ENCODE measurements at places on chromosomes 4 and X.
A peak's percentile ranks its signal among the peaks of the same experiment; 100 is the strongest.

DNA sequence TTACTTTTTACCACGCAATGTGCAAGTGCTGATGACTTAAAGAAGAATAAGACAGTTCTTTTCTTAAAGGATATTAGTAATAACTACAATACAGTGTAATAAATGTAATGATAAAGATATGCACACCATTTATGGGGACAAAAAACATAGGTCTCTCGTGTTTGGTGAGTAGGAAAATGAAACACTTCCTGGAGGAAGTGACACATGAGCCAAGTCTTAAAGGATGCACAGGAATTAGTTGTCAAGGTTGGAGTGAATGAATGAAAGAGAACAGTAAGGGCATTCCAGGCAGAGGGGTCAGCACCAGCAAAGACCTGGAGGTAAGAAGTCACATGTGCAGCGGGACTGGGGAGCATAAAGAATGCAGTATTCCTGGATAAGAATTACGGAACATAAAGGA is 112.7 kb downstream of the SH3RF1 start:
- peaks cover 2% of the 10 kb centered on the region for H3K4me1 ChIP-seq
- H3K36me3 ChIP-seq, result no peaks in the 10 kb centered on the region
- H3K4me3 ChIP-seq, result no peak overlapping the region
- DNase-seq, result no peak
- no peak overlapping the region for H3K27ac ChIP-seq

- DNase-seq, result no peak
- no peaks in the 10 kb centered on the region for H3K27me3 ChIP-seq
- no peaks in the 10 kb centered on the region for H3K36me3 ChIP-seq
Observed at GRCh38 chrX:45758319-45758718, 557.6 kb upstream of the DIPK2B start.

DNA sequence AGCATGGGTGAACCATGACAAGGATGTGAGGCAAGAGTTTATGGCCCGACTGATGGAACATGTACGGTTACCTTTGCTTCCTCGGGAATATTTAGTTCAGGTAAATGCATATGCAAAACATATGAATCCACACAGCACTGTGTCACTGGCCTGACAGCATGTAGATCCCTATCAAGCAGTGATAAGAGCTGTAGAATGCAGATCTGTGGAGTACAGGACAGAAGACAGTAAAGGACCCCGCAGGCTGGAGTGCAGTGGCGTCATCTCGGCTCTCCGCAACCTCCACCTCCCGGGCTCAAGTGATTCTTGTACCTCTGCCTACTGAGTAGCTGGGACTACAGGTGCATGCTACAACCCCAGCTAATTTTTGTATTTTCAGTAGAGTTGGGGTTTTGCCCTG is 29.8 kb upstream of the MSMO1 start:
- H3K27ac ChIP-seq, result no peak overlapping the region
- H3K27me3 ChIP-seq, result no peaks in the 10 kb centered on the region
- no peak for DNase-seq
- no peaks in the 10 kb centered on the region for H3K36me3 ChIP-seq

DNA sequence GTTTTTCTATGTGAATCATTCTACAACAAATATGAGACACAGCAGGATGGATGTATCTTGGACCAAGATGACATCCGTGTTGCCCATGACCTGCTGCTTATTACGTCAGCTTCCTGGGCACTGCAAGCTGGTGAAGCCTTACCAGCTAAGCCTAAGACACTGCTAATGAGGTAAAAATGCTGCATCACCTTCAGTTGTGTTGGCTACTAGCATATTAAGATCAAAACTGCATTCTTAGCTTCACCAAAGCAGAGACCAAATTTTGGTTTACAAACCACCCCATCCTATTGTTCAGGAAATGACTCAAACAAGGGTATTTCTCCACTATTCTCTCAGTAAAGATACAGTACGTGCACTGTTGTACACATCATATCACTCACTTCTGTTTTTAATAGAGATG is 50.3 kb downstream of the MAML3 start:
- no peak overlapping the region for H3K4me3 ChIP-seq
- H3K4me1 ChIP-seq, result peaks cover 2% of the 10 kb centered on the region
- H3K27me3 ChIP-seq, result no peaks in the 10 kb centered on the region

GRCh38 chr4:87042986-87043820 is 108.4 kb downstream of the AFF1 start:
- no peak overlapping the region for H3K27ac ChIP-seq
- H3K36me3 ChIP-seq, result no peaks in the 10 kb centered on the region
- no peak for DNase-seq

- H3K27ac ChIP-seq, result peak overlapping the region; percentile 58
- H3K4me3 ChIP-seq, result peak overlapping the region; percentile 89
- peaks cover 4% of the 10 kb centered on the region for H3K4me1 ChIP-seq
Observed at GRCh38 chr4:158769175-158769921, 522 bp downstream of the FNIP2 start.

GRCh38 chrX:86946569-86946968 is 571.0 kb upstream of the KLHL4 start:
- no peak overlapping the region for H3K27ac ChIP-seq
- no peaks in the 10 kb centered on the region for H3K4me1 ChIP-seq
- no peaks in the 10 kb centered on the region for H3K36me3 ChIP-seq
- no peak overlapping the region for H3K4me3 ChIP-seq
- no peaks in the 10 kb centered on the region for H3K27me3 ChIP-seq

GRCh38 chrX:34873500-34874225 is 68.9 kb upstream of the FAM47B start:
- no peak for DNase-seq
- no peak overlapping the region for H3K4me3 ChIP-seq
- H3K4me1 ChIP-seq, result no peaks in the 10 kb centered on the region
- H3K27me3 ChIP-seq, result no peaks in the 10 kb centered on the region
- H3K27ac ChIP-seq, result no peak overlapping the region
- no peaks in the 10 kb centered on the region for H3K36me3 ChIP-seq

DNA sequence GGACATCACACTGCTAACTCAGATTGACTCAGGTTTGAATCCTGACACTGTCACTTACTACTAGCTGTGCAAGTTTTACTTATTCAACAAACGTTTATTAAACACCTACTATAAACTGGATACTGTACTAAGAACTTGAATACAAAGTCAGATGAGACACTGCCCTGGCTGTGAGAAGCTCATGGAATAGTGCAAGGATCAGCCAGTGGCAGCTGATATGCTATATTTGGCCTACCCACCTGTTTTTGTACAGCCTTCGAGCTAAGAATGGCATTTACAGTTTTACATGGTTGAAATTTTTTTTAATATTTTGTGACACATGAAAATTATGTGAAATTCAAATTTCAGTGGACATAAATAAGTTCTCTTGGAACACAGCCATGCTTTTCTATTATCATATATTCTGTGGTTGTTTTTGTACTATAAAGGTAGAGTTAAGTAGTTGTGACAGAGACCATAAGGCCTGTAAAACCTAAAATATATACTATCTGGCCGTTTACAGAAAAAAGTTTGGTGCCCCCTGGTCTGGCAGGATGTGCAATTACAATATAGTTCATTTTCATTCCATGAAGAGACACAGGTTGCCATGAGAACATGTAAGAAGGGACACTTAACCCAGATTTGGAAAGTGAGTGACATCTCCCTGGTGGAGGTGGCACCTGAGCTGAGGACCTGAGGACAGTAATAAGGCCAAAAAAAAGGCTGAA is 3.4 kb upstream of the SEC24D start:
- no peaks in the 10 kb centered on the region for H3K4me1 ChIP-seq
- no peaks in the 10 kb centered on the region for H3K36me3 ChIP-seq
- DNase-seq, result no peak
- H3K4me3 ChIP-seq, result no peak overlapping the region
- H3K27ac ChIP-seq, result no peak overlapping the region

DNA sequence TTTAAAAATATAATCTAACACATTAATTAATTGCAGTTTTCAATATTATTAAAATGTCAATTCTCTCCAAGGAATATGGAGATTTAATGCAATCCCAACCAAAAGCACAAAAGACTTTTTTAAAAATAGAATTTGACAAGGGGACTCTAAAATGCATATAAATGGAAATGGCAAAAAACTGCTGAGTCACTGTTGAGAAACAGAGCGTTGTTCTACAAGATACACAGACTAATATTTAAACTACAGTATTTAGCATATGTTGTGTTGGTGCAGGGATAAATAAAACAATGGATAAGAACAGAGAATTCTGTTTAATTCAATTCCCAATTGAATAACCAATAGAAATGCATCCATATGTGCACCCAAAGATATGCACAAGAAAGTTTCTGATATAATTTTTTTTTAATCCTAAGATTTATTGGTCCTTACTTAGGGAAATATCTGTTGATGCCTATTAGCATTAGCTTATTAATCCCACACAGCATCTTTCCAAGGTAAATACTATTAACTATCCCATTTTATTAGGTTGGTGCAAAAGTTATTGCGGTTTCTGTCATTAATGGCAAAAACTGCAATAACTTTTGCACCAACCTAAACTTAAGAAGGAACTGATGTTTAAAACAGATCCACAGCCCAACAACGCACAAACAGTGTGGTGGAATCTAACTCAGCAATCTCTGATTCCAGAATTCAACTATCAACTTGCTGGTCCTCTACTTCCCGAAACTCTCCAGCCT is 86.8 kb upstream of the VEGFC start:
- no peak overlapping the region for H3K27ac ChIP-seq
- no peaks in the 10 kb centered on the region for H3K36me3 ChIP-seq
- no peak for DNase-seq
- H3K4me1 ChIP-seq, result no peaks in the 10 kb centered on the region

GRCh38 chr4:75666299-75666698 is 6.9 kb downstream of the G3BP2 start:
- H3K27ac ChIP-seq, result no peak overlapping the region
- peaks cover 9% of the 10 kb centered on the region for H3K4me1 ChIP-seq

DNA sequence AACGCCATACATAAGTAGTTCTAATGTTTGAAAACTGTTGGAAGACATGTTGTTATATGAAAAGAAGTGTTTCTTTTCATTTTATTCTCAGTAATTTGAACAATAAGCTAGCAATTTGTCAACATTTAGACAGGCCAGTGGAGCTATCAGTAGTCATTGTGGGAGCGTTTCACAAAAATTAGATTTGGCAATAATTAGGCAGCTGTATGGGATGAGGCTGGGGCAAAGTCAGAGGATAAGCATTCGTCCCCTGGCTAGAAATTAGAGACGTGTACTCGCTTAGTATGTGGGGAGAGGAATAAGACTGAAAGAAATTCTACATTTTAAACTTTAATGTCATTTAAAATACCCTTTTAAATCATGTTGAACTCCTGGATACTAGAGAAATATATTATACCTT is 70.6 kb downstream of the TMEM144 start:
- no peaks in the 10 kb centered on the region for H3K36me3 ChIP-seq
- no peaks in the 10 kb centered on the region for H3K4me1 ChIP-seq
- no peak overlapping the region for H3K27ac ChIP-seq
- no peak overlapping the region for H3K4me3 ChIP-seq

DNA sequence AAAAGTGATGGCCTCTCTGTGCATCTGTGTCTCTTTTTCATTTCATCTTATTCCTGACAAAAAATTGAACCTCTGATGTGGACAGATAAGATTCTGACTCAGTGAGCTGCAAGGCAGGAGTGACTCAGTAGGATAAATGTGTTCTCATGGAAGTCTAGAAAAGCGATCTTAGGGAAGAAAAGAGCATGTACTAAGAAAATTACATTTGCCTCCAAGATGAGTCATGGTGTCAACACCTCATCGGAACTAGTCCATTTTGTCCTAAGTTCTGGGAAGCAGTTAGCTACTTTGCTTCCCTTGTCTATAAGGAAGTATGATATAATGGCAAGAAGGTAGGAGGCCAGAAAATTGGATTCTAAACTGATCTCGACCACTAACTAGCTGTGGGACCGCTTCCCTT is 83.5 kb upstream of the AFF2 start:
- H3K36me3 ChIP-seq, result no peaks in the 10 kb centered on the region
- no peak overlapping the region for H3K4me3 ChIP-seq
- H3K4me1 ChIP-seq, result no peaks in the 10 kb centered on the region
- no peak overlapping the region for H3K27ac ChIP-seq
